ENCODE measurements at places on chromosomes 6 and 20. TPM values are rescaled to one million over a fixed set of nuclear protein-coding genes. Genes with fewer than 3 reads are reported as not detected.

The RIPOR2 gene
- 0.23 TPM for total RNA-seq

The TSPO2 gene
- total RNA-seq, result not detected

The CLPSL1 gene
- total RNA-seq, result not detected

The CTCFL gene
- not detected for total RNA-seq

Measured in smooth muscle cell of the coronary artery (primary cell).